ENCODE measurements at places on chromosomes 5 and 9.

DNA sequence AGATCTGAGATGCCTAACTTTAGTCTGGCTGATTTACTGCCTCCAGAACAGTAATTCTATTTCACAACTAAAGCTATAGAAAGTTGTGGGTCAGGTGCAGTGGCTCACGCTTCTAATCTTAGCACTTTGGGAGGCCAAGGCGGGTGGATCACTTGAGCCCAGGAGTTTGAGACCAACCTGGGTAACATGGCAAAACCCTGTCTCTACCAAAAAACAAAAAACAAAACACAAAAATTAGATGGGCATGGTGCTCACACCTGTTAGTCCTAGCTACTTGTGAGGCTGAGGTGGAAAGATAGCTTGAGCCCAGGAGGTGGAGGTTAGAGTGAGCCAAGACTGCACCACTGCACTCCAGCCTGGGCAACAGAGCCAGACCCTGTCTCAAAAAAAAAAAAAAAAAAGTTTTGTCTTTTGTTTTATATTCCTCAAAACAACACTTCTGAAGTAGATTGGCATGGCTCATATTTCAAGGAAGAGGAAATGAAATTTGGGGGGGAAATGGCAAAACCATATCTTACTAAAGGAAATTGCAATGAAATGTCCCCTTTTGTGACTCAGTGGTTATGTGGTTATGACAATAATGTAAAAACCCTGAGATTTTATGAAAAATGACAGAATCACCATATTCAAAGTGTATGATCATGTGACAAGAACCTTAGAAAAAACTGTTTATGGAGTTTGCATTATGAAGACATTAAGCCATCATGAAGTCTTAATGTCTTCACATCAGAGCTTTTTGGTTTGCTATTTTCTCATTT is 16.2 kb downstream of the FNBP1 start:
- no peak for DNase-seq

- no peak for DNase-seq
Observed at GRCh38 chr9:110890416-110890815, 147.9 kb downstream of the LPAR1 start.

DNA sequence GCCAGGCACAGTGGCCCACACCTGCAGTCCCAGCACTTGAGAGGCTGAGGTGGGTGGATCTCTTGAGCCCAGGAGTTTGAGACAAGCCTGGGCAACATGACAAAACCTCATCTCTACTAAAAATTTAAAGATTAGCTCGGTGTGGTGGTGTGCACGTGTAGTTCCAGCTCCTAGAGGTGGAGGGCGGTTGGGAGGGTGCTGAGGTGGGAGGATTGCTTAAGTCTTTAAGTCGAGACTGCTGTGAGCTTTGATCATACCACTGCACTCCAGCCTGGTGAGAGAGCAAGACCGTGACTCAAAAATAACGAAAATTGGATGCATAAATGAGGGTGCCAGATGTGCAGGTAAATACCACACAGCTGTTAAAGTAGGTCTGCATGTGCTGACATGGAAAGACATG is 39.3 kb upstream of the TDRD7 start:
- no peak for DNase-seq

DNA sequence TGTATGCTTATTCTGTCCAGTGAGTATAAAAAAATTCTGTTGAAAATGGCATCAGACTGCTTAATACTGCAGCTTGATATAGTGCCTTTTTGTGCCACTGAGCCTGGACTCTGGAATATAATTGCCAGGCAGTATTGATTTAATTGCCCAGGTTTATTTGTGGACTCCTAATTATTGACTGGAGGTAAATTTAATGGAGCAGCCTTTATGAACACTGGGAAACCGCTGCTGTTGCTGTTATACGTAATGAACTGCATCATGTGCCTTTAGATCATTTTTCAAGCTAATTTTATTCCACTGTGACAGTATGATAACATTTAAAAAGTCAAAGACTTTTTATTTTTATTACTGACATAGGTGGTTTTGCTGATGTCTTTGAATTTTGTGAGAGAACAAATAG is 90.2 kb upstream of the SH3GL2 start:
- DNase-seq = no peak

DNA sequence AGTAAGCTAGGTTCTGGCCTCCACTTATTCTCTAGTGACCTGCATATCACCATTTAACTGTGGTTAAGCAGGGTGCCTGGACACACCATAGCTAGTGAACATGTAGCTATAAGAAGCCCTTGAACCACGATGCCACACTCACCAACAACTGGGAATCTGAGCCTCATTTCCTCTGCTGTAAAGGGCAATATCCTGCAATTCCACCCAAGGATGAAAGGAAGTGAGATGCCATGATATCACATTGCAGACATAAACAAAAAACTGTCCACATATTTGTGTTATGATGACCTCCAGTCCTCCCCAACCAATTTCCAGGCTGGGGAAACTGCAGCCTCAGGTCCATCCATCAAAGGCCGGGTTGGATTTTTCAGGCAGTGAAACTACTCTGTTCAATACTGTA is 10.4 kb downstream of the TNIP1 start:
- no peak for DNase-seq

- DNase-seq = no peak
Observed at GRCh38 chr9:8871396-8871795, 1071.8 kb upstream of the DMAC1 start.

DNA sequence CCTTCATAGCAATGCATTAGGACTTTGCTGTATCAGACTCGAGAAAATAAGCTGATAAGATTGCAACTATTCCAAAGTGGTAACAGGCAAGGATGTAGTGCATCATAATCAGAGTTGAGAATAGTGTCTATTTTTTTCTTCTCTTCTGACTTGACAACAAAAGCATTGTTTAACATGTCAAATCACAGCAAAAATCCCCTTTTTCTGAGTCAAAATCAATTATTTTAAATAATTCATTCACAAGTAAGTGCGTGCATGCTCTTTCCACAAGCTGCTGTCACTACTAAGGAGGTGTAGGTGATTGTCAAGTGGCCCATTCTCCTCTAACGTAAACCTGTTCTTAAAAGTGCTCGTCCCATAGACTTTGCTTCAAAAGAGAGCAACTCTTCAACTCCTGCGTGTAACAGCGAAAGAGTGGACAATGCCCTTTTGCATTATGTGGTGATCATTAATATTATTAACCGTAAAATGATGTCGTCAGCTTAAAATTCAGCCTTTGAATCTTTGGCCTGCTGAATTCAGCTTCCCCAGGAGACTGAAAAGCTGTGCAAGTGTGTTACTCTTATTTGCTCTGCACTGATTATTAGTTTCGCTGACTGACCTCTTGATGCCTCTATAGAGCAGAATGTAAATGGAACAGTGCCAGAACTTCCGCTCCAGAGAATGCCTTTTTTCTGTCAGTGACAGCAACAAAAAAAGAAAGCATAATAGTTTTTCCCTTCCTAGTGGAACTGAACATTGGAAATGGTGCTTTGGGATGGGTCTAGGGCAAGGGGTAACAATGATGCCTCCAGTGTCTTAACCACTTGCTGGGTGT is 680.8 kb upstream of the SEMA6A start:
- no peak for DNase-seq

DNA sequence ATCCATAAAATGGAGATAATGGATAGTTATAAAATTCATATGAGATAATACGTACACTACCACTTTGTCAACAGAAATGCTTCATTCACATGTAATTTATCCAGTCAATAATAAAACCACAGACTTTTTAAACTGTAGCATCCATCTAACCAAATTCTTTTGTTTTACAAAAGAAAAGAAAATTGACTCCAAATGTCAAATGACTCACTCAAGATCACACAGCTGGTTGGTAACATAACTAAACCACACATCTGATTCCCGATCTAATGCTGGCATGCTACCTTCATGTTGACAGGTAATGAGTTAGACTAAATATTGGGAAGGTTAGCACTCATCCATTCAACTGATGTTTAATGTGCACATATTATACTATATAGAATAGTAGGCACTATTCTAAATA is 4.9 kb downstream of the FRMD3 start:
- DNase-seq = no peak

DNA sequence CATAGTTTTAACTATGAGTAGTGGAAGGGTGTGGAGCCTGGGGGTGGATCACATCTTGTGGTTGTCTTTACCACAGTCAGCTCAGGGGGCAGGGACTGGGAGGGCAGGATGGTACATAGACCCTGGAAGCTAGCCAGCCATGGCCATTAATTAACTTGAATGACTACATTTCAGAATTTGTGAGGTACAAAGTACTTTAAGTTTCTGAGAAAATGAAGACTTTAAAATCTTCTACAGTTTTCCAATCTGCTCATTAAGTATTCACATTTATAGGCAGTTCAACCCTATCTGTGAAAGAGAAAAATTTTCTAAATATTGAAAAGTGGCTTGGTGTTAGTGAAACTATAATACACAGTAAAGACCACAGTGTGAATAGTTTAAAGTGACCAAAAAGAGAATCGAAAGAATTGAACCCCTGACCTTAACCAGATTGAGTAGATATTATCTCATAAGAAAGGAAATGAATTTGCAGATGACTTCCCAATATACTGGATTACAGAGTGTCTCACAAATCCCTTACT is 234.2 kb upstream of the MEF2C start:
- no peak for DNase-seq

Measured in activated T-helper 1 cell treated with Interleukin-2 at 50 U/mL for 16 hours (primary cell).